GM04504 (cell line): ENCODE measurements at places on chromosomes 2 and 18.

DNA sequence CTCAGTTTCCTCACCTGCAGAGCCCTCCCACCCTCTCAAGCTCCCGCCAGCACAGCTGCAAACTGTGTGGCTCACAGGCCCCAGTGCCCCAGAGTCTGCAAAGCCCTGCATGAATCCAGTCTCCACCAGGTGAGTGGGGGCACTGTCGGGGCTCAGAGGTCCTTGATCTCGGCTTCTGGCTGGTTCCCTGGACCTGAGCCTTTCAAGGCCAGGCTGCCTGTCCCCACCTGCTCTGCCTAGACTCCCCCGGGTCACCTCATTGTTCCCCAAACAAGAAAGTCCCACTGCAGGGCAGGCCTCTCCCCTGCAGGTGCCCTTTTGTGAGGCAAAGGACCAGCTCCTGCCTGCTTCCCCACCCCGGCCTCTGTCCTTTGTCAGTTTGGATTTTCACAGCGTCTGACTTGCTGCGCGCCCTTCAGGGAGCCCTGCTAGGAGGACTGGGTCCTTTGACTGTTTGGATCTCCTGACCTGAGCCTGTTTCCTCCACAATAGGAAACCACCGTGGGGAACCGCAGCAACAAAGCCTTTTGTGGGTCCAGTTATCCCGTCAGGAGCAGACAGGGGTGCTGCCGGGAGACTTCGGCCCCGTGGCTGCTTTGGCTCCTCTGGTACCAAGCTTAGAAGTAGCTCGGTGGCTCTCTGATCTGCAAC is 200.5 kb upstream of the HDAC4 start:
- no peak for DNase-seq

DNA sequence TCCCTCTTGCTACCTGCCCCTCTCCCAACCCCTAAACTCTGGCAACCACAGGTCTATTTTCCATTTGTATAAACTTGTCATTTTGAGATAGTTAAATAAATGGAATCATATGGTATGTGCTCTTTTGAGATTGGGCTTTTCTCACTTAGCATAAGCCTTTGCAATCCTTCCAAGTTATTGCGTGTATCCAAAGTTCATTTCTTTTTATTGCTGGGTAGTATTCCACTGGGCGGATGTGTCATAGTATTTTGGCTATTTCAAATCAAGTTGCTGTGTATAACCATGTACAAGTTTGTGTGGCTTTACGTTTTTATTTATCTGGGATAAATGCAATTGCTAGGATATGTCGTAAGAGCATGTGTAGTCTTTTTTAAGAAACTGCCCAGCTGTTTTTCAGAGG is 55.5 kb upstream of the CUL3 start:
- no peak for DNase-seq

DNA sequence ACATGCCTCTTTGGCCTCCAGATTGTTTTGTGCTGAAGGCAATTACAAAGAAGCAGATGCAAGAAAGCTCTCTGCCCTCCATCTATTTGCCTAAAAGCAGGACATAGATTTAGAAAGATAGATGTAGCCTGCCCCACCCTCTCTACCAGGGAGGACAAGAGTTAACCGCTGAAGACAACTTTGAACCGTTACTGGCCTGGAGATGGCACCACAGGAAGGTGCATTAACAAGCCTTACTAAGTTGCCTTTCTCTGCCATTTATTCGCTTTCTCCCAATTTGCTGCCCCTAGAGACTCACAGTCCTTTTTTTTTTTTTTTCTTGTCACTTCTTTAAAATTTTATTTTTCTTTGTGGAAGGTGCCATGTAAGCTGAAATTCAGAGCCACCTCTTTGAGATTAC is 28.8 kb upstream of the RMDN2 start:
- DNase-seq = no peak

- DNase-seq = no peak
These were observed 462 bp upstream of the OTOS start for GRCh38 chr2:240140920-240141319.

- DNase-seq = no peak
These were observed 865.1 kb upstream of the VRK2 start for GRCh38 chr2:57181315-57182038.

DNA sequence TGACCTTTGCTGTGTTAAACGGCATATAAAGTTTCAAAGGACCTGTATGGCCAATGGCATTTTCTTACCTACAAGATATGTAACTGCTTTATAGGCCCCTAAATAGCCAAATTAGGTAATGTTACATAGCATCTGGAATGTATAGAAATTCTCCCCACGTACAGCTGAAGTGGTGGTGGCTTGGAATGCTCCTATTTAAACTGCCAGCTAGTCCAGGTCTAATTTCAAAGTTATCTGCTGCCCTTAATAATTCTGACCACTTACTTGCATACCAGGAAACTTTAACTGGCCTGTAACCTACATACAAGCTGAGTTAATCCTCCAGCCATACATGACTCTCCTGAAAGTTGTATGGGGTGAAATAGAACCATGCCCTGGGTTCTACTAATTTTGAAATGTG is 1.3 kb downstream of the KIAA2012 start:
- no peak for DNase-seq

GRCh38 chr2:172938713-172939375 is 136.8 kb upstream of the MAP3K20 start:
- DNase-seq = no peak

DNA sequence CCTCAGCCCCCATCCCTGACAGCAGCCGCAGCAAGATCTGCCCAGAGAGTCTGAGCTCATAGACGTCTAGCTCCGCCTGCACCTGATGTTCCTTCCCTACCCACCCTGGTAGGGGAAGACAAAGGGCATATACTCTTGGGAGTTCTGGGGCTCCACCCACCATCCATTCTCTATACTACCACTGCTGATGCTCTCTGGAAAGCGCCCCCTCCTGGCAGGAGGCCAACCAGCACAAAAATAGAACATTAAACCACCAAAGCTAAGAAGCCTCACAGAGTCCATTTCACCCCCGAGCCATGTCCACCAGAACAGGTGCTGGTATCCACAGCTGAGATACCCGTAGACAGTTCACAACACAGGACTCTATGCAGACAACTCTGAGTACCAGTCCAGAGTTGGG is 662.6 kb upstream of the FAM98A start:
- no peak for DNase-seq

DNA sequence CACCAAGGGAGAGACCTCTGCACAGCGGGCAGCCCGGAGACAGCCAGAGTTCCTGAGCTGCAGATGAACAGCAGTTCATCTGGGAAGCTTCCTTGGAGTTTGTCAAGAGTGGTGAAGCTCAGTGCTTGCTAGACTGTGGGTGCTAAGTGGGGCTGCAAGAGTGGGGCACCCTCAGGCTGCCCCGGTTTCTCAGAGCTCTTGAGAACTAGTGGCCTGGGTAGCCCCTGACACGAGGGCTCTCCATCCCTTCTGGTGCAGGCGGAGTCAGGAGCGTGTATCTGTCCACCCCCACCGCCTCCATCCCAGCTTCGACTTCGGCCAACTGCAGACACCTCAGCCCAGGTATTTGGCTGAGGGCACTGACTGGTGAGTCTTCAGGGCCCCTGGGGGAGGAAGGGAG is 222.0 kb downstream of the LOXHD1 start:
- no peak for DNase-seq

GRCh38 chr2:202529389-202529788 is 105.4 kb upstream of the FAM117B start:
- peak; percentile 18 for DNase-seq

DNA sequence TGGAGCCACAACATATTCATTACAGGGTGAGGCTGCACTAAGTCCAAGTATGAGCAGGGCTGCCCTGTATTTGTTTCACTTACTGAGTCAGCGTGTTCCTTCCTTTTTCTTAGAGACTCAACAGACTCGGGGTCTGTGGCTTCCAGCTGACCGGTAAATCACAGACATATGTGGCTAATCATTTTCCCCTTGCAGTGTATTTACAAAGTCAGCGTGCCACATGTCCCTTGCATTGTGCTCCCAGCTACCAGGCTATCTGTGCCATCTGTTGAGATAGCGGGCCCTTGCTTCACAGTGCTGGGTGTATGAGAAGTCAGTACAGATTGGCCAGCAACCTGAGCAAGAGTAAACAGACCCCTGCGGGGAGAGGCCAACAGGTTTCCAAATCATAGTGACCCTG is 254.3 kb downstream of the LRRTM1 start:
- no peak for DNase-seq

GRCh38 chr18:27719680-27720079 is 457.2 kb downstream of the CDH2 start:
- no peak for DNase-seq

GRCh38 chr2:7010391-7011054 is 93.3 kb downstream of the RNF144A start:
- peak; percentile 68 for DNase-seq

DNA sequence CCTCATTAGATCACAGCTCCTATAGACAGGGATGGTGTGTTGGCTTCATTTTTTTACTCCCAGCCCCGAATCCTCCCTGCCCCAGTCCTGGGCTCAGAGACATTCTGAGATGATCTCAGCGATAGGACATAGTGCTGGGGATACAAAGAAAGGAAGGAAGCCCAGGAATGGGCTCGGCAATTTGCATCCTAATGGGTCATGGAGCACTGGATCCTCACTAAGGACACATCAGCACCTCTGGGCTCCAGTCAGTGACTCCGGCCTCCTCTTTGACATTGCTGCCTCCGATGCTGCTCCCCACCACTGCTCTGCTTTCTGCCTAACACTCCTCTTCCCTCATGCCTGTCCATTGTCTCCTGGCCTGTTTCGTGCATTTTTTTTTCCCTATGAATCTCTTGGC is 489.1 kb downstream of the STK39 start:
- no peak for DNase-seq

DNA sequence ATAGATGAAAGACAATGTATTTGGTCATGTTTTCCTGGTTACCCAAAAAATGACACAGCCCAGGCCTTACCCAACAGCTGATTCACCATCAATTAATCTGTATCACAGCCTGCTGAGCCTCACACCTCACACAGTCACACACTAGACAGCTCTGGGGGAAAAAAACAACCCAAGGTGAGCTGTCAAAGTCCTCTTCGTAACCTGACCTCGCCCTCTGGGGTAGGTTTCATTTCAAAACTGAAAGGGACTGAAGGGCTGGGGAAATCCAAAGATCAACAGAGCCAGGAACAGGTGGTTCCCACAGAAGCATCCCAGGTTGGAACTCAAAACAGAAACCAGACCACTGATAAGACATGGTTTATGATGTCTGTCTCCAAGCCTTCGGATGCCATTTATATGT is 18.2 kb upstream of the PCBP1 start:
- no peak for DNase-seq

DNA sequence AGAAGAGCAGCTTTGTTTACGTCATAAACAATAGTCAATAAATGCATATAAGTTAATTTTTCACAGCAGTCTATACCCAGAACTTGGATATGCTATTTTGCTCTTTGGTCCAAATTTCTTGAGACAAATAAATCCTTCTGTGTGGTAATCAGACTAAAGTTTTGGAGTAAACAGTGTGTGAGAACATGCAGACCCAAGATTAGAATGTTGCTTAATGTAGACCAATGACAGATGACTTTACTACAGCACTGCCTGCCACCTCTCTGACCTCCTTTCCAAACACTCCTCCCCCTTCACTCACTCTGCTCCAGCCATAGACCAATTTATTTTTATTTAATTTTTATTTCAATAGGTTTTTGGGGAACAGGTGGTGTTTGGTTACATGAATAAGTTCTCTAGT is 115.3 kb upstream of the TANK start:
- DNase-seq = no peak

DNA sequence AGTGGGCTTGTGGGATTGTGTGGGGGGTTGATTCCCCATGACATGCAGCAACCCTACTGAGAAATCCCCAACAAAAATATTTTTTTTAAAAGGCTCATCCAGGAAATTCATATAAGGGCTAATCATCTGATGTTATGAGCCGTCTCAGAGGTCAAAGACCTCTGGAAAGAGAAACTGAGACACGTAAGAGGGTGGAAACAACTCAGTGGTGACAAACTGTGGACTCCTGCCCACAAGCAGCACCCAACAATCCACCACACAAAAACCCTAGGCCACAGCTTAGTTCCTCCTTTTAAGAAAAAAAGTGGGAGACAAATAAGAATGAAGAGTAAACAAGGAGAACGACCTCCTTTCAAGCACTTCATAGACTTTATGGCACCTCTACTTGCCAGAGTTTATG is 1096.1 kb upstream of the NRXN1 start:
- no peak for DNase-seq

DNA sequence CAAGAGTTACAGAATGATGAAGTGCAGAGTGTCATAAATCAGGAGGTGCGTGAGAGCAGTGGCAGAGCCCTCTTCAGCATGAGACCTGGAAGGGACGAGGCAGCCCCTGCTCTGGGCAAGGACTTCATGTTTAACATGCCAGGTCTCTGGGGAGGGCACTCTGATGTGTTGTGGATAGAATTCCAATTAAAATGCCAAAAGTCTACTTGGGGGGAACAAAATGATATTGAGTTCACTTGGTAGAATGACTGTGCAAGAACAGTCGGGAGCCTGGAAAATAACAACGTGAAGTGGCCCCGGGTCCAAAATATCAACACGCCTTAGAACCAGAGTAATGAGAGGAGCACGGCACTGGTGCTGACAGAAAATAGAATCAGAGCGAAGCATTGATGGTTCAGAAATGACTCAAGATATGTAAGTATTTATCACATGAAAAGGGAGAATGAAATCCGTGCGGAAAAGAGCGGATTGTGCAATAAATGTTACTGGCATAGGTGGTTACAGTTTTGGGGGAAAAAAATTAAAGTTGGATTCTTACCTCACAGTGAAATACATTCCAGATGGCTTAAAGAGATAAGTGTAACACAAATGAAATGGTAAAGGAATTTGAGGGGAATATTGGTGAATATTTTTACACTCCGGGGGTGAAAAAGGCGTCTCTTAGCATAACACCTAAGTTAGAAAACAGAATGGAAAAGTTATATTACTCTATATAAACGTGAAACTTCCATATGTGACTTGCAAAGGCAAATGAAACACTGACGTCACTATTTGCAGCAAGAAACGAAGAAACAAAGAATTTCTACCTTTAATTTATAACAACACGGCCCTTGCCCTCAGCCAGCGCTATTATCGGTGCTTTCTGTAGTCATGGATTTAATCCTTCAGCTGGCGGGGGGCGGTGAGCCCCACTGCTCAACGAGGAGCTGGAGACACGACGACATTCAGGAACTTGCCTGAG is 159.4 kb upstream of the TWIST2 start:
- DNase-seq = peak; percentile 83

GRCh38 chr2:72524071-72524470 is 301.8 kb downstream of the EXOC6B start:
- no peak for DNase-seq

DNA sequence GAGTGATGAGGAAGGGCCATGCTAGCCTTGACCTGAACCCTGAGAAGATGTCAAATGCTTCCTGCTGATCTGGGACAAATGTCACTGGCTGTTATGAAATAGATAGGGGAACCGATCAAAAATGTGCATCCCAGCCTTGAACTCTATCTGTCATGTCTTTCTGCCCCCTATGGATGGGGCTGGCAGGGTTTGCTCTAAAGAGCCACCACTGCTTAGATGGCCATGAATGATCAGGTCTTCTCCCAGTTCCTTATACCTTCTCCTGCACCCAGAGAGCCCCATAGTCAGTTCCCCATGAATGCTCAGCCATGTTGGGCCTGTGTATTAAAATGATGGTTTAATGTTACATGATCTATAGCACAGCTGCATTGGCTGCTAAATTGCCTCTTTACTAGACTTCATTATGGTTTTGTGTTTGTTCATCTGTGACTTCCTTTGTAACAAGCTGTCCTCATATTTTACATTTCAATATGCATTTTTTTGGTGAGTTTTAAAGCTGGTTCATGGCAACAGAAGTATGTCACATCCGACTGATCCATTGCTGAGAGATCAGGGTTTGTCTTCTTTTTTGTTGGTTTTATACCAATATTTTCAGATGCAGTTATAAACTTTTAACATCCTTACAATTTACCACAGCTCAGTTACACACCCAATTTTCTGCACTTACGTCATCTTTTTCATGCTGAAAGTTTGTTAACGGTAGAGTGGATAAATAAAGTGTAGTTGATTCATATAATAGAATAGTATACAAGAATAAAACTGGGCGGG is 56.3 kb upstream of the SMAD2 start:
- no peak for DNase-seq
